ENCODE measurements at places on chromosomes 13 and 19.

GRCh38 chr19:52007451-52007805 is 583 bp downstream of the ZNF615 start:
- DNase-seq = no peak

GRCh38 chr19:4399812-4400134 is 574 bp downstream of the SH3GL1 start:
- DNase-seq = peak; percentile 65

GRCh38 chr19:30145467-30145866 is 203.4 kb downstream of the URI1 start:
- no peak for DNase-seq

DNA sequence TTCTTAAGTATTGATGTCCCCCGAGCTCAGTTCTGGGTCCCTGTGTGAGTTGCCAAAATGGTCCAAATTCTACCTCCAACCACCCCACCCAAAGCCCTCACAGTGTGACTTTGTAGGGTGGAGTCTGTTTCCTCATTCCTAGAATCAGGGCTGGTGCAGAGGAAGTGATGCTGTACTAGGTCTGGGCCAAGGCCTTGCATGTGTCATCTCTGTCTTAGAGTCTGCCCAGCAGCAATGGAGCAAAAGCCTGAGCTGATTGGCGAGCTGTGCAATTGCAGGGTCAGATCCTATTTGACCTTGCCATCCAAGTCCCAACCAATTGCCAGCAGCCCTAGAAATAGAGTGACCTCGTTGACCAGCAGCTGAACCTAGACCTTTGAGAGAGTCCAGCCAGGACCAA is 97.0 kb upstream of the ANKRD10 start:
- DNase-seq = no peak

DNA sequence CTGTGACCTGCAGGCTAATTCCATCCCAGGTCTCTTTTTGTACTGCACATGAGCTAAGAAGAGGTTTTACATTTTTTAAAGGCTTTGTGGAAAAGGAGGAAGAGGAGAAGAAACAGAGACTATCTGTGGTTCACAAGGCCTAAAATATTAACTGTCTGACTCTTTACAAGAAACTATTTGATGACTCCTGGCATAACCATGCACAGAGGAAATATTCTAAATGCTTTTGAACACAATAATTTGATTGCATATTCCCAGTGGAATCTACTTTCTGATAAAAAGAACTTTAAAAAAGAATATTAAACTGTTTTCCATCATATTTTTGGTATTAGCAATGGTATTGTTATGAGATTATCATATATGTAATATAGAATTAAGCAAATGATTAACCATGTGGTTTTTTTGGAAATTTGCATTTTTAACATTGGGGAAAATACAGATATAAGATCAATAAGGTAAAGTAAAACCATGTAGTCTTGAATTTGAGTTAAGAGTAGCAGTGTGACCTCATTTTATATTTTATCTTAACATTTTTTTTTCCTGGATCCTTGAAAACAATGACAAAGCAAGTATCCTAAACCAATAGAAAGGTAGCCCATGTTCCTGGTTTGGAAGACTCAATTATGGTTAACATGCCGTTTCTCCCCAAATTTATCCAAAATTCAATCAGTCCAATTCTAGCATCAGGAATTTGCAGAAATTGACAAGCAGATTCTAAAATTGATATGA is 251.0 kb downstream of the UQCRFS1 start:
- DNase-seq = no peak

Measured in stimulated activated naive CD4-positive, alpha-beta T cell (primary cell).